Stimulated activated CD8-positive, alpha-beta memory T cell treated with anti-CD3 and anti-CD28 coated beads, Interleukin-2, amount 100 ng/mL, for 1 hour (primary cell): ENCODE measurements at places on chromosomes 12 and 14.

- no peak for DNase-seq
Measured at GRCh38 chr12:108802101-108802961, 55.1 kb downstream of the SSH1 start.

DNA sequence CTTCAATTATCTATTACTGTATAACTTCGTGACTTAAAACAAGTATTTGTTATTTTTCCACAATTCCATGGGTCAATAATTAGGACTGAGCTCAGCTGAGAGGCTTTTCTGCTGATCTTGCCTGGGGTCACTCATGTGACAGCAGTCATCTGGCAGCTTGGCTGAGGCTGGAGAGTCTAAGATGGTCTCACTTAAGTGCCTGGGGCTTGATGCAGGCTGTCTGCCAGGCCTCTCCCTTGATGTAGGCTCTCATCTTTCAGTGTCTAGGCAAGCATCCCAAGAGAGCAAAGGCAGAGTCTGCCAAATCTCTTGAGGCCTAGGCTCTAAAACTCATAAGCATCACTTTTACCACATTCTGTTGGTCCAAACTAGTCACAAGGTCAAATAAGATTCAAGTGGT, 93.2 kb downstream of the NKX2-1 start:
- DNase-seq = no peak

- no peak for DNase-seq
Measured at GRCh38 chr14:65173973-65174693, 71.8 kb upstream of the MAX start.

GRCh38 chr12:45878630-45879255, 111.6 kb downstream of the SCAF11 start:
- DNase-seq = no peak

GRCh38 chr14:68820999-68821683, 28.3 kb upstream of the ZFP36L1 start:
- DNase-seq = no peak

DNA sequence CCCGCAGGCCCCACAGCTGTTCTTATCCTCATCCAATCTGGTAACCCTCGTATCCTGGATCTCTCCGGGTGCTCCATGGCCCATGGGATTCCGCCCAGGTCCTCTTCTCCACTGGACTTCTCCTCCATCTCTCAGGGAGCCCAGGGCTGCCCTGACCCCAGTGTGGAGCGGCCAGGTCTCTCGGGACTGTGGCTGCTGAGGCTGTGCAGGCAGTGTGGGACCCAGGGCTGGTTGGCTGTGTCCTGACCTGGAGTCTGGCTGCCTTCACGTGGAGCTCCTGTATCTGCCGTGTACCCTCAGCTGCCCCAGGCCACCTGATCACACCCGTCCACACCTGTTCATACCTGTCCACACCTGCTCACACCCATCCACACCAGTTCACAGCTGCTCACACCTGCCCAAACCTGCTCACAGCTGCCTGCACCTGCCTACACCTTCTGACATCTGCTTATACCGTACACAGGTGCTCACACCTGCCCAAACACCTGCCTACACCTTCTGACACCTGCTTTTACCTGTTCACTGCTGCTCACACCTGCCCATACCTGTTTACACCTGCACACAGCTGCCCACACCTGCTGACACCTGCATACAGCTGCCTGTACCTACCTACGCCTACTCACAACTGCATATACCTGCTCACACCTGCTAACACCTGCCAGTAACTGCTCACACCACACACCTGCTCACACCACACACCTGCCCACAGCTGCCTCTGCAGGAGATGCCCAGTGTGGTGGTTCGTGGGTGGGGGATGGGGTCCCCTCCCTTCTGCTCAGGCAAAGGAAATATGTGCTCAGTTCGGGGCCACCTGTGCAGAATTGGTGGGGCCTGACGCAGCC, 92.2 kb downstream of the GALNT9 start:
- DNase-seq = no peak

DNA sequence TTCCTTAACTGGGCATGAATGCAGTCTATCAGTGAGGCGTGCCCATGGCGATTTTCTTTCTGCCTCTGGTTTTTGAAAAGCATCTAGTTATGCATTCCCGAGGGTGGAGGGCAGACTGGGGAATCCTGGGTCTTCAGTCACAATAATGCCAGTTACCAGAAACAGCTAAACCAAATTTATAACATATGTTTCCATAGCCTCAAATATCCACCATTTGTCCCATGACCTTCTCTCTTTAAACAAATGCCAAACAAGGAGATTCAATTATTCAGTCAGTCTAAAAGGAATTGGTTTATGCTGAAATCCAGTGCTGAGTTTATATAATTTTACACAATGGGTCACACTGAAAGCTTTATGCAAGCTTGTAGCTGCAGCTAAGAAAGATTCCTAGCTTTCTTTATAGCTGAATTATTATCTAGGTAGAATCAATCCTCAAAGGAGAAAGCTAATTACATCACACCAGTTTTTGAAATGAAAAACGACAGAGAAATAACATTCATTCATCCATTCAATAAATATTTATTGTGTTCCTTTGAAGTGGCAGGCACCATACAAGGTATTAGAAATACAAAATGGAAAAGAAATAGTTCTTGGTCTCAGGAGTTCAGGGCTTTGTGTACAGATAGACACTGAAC, 131.3 kb upstream of the RAP1B start:
- no peak for DNase-seq

- DNase-seq = no peak
Measured at GRCh38 chr12:99948370-99948769, 36.4 kb downstream of the ANKS1B start.

GRCh38 chr12:26010293-26010821, 51.9 kb downstream of the RASSF8 start:
- no peak for DNase-seq

GRCh38 chr12:69910694-69911093, 85.7 kb downstream of the MYRFL start:
- DNase-seq = no peak

DNA sequence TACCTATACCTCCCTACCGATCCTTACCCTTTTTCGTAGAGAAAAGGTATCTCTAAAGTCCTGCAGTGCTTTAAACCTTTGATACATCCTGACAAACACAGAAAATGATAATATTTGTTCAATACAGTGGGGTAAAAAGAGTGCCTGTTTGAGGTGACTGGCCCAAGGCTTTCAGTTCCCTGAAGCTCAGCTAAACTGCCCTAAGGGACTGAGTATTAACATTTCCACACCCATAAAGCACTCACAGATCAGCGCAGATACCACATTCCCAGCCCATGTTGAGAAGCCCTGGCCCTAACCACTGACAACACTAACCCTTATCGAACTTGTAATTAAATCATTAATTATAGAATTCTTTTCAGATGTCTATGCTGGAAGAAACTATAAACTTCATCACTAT, 108.7 kb downstream of the DIP2B start:
- DNase-seq = no peak

- DNase-seq = no peak
Measured at GRCh38 chr14:33611405-33612196, 339.3 kb downstream of the EGLN3 start.

- DNase-seq = no peak
Measured at GRCh38 chr12:20372326-20373096, 4.2 kb downstream of the PDE3A start.

- DNase-seq = no peak
Measured at GRCh38 chr12:54604436-54604835, 16.0 kb upstream of the PPP1R1A start.
